ENCODE measurements at places on chromosomes 4 and X.

- DNase-seq = no peak
These were observed 3.2 kb upstream of the TLR10 start for GRCh38 chr4:38785901-38786402.

GRCh38 chrX:53288189-53288588, 6.8 kb upstream of the IQSEC2 start:
- DNase-seq = no peak

- DNase-seq = no peak
These were observed 22.8 kb downstream of the CTBP1 start for GRCh38 chr4:1226144-1226481.

DNA sequence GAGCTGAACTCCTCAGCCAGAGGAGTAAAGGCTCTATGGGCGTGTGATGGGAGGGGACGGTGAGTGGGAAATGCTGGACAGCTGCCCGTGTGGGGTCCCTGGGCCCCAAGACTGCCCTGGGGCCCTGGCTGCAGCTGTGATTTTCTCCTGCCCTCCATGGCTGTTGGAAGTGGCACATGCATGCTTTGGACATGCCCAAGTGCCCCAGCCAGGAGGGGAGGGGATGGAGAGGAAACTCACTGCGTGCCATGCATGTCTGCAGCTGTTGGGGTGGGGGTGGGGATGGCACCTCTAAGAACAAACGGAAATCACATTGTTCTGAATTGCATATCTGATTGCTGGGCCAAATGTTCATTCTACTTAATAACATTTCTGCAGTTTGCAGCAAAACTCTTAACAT, 52.4 kb downstream of the MID2 start:
- no peak for DNase-seq

DNA sequence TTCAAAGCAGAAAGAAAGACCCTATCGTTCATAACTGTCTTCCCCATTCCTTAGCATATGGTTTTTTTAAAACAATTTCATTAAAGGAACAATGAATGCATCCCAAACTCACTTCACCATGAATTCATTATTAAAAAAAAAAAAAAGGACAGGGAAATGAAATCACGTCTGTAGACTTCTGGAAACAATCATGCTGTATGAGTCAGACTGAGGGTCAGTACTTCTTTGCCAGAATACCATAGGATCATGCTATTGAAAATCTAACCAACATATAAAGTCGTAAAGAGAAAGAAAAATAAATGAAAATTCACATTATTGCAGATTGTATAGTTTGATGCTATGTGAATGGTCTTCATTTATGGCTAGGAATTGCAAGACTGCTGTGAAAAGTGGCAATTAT, 144.4 kb downstream of the PCDH18 start:
- DNase-seq = no peak

DNA sequence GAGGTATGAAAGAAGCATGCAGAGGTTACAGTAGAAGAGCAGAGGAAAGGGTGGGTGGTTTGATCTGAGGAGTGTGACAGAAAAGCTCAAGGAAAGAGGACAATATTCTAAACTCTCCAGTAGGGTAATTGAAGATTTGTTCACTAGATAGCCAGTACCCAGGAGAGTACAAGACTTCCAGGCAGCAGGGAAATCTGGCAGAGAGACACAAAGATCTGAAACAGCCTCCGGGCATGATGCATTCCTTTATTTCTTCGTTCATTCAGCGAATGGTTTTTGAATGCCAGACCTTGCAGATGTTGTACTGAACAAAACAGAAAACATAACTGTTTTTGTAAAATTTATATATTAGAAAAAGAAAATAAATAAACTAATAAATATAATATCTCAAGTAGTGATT, 766.6 kb downstream of the FAT4 start:
- no peak for DNase-seq

GRCh38 chr4:44736900-44737299, 10.5 kb upstream of the GNPDA2 start:
- no peak for DNase-seq

GRCh38 chr4:30454504-30454903, 265.7 kb upstream of the PCDH7 start:
- no peak for DNase-seq

DNA sequence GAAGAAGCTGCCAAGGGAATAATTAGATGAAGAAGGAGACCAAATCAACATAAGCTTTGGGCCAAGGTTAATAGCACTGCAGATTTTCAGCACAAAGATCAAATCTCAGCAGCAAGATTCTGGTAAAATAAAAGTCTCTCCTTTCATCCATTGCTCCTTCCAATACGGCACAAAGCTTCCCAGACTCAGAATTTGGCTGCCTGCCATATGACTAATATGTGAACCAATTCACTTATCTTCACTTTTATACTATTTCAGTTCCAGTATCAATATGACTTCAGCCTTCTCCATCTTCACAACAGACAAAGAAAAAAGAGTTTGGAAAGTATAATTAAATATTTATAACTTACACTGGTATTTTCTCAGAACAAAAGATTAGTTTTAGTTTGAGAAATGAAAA, 978.3 kb upstream of the GRID2 start:
- no peak for DNase-seq

- peak; percentile 59 for DNase-seq
These were observed at the start of gene ARHGAP10 for GRCh38 chr4:147731580-147732517. ARHGAP10 (plus strand) TSS chr4:147732088; CDS start chr4:147732302, 214 bp downstream.

DNA sequence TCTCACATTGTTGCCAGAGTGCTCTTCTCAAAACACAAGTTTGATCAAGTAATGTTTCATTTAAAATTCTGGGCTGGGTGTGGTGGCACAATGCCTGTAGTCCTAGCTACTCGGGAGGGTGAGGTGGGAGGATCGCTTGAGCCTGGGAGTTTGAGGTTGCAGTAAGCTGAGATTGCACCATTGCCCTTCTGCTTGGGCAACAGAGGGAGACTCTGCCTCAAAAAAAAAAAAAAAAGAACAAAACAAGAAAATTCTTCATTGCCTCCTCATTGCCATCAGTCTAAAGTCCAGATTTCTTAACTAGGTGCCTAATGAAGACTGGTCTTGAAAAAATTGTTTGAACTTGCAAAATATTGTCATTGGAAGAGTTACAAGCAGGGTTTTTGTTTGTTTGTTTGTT, 120.1 kb downstream of the MFAP3L start:
- DNase-seq = no peak
